CD4-positive, alpha-beta memory T cell (primary cell): ENCODE measurements at places on chromosomes 12 and 14.

DNA sequence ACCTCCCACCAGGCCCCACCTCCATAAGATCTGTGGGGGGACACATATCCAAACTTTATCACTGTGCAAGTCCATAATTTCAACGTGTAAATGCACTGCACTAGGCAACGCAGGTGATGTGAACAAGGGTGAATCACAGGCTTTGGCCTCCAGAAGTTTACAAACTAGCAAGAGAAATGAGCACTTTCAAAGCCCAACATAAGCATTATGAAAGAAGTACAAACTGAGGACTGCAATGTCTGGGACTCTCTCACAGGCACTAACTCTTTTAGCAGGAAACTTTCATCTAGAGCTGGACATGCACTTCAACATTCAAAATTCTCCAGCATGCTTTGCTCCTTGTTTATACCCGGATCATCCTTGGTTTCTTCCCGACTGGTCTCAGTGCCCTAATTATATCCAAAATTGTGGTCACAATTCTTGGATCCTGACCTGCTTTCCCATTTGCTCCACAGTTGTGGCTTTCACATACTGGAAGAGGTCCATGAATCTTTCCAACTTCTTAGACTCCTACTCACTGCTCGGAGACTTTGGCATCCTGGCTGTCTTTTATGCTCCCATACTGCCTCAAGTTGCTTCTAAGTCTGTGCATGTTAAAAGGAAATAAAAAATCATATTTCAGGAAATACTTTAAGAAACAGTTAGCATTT lies 44.9 kb upstream of the STRAP start:
- DNase-seq = no peak

DNA sequence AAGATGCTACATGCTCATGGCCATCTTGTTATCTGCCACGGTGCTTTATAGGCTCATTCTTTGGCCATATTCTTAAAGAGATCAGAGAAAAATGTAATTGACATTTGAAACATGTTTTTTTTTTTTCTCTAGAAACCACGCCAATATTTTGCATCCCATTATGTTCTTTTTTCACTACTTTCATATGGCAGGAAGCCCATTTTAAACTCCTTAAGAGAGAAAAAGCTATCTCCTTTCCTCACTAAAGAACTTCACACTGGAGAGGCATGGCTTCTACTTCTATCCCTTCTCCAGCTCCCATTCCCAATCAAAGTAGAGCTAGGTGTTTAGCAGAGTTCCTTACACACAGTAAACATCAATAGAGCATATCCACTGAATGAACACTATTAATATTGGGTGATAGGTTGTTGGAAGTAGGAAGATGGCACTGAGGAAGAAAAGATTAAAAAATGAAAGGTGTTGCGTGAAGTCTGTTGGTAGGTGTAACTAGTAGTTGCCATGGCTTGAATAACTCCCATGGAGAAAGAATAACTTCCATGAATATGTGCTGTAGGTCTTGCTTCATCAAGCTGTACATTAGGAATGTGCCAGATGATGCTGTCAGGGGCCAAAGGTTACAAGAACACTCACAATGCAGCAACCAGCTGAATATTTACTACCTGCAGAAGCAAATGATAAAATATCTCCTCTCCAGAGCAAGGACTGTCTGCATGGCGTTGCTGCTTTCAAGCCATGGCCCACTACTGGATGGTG lies 178.8 kb downstream of the STXBP6 start:
- no peak for DNase-seq

GRCh38 chr14:54658836-54659235 lies 91.9 kb downstream of the SAMD4A start:
- DNase-seq = no peak

DNA sequence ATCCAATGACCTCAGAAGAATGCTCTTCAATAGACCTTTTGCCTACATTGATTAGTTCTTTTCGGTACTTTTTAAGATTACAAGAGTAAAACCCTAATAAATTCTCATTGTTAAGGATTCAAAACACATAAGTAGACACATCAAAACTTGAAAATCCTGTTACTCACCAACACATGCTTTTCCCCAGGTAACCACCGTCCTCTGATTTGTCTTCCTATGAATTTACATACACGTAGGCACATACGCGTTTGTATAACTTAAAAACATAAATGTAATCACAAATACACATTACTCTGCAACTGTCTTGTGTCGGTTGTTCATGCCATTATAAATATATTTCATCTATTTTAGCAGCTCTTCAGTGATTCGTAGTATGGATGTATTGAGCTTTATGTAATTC lies 910 bp upstream of the WASHC4 start:
- DNase-seq = no peak

DNA sequence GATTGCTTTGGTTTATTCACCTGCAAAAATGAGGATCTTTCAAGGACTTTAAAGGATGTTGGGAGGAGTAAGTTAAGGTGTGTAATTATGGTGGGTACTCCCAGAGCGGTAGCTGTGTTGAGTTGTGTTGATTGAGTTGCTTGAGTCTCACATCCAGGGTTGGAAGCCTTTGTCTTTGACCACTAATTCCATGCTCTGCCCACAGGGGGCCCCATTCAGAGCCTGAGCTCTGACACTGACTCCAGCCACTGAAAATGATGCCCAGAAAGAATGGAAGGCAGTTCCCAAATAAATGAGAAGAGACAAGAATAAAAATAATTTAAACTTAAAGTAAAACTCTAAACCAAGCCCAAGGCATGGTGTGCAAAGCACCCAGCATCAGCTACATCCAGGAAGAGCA lies 237.4 kb upstream of the PWP1 start:
- no peak for DNase-seq

GRCh38 chr12:20946732-20947131 lies 136.2 kb downstream of the SLCO1B3 start:
- no peak for DNase-seq

DNA sequence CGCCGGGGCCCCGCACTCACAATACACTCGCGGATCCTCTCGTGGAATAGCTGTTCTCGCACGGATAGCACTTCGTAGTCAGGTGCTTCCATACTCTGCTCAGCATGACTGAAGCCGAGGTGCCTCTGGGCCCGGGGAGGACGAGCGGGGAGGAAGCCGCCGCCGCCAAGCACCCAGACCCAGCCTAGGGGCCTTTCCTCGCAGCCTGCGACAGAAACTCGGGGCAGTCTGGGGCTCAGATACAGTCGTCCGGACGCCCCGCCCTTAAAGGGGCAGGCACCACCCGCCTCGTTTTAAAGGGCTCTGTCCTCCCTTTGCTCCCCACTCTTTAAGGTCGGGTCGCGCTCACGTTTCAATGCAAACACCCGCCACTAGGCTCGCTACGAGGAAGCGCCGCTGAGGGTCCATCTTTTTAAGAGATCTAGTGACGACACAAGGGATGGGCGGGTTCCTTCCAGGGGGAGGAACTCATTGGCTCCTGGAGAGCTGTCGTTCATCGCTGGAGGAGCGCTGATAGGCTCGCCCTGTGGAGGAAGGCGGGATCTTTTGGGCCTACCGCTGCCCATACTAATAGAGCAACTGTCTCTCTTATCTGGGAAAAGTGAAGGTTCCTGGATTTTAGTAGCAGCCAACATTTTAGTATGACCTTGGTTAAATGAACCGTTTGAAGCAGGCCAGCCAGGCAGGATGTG lies at the start of gene LMBR1L:
Gene LMBR1L, minus strand, starts transcription at position 384 of the 692 bp plus-strand sequence. Its CDS starts 292 bp downstream, at position 92.
- peak; percentile 99 for DNase-seq

DNA sequence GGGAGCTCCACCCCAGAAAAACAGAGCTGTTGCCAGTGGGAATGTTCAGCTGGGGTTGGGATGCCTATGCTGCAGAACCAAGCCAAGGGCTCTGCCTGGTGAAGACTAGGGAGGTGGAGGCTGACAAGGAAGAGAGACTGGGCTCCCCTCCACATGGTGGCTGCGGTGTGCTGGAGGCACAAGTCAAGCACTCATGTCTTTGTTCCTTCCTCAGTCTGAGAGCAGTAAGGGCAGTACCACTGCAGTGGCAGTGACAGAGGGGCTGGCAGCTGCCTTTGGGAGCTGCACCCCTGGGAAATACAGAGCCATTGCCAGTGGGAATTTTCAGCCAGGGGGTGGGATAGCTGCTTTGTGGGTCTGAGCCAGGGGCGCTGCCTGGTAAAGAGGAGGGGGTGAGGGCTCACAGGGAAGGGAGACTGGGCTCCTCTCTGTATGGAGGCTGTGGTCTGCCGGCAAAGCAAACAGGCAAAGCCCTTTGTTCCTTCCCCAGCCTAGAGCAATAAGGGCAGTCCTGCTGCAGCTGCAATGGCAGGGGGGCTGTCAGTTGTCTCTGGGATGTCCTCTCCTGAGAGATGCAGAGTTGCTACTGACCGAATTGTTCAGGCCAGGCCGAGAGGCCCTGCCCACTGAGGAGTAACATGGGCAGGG lies 255.9 kb downstream of the RAD51B start:
- no peak for DNase-seq

DNA sequence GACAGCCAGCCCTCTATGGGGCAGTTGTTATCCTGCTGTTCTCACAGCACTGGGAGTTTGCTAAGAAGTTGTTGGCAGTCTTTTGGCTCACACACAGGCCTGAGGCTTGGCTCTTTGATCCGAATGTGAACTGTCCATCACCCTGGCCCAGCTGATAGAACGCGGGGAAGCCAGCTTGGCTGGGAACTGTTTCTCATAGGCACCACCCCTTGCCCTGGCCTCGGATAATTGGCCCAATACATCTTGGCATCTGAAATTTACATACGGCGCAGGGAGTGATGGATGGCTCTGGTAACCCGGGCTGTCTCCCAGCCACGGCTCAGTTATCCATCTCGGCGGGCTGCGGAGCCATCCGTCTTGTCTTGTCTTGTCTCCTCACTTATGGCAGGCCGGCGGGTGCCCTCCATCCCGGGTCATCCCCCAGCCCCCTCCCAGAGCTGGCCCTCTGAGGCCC lies 164.1 kb downstream of the PHETA1 start:
- DNase-seq = no peak

DNA sequence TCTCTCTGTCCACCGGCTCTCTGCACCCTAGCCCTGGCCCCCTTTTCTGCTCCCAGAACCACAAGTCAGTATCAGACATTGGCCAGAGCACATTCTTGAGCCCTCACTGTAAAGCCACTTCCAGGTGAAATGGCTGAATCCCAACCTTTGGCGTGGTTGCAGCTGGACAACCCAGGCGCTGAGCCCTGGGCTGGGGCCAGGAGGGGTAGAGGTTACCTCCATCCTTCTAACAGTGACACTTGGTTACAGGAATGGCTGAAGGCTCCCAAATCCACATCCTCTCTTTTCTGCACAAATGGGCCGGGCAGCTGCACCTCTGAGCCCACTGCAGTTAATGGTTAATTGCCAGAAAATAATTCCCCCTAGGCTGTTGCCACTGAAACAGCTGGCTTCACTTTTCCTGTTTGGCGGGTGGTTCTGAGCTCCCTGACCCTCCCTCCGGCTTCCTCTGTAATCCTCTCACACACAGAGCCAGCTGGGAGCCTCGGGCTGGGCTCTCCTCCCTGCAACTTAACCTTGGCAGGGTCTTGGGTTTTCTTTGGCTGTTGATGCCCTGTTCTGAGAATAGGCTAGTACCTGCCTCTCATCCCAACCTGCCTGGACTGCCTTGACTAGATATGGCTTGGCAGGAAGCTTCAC lies 44.1 kb downstream of the TSPAN11 start:
- no peak for DNase-seq

DNA sequence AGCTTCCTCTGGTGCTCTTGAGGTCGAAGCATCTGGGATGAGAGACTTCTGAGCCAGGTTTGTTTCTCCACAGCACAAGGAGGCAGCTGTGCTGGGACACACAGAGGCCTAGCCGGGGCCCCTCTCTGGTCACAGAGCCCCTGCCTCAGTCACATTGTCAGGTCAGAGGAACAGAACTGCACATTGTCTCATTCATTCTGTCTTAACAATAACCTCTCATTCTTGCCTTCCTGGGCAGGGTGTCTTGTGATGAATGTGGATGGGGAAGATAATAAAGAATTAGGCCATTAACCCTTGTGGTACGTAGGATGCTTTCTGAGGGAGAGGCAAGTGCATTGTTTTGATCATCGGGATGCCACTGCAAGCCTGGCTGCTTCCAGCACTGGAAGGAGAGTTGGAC lies 29.8 kb downstream of the FNTB start:
- DNase-seq = no peak
